Left renal pelvis (tissue), 4 donors: ENCODE measurements at places on chromosomes 7 and 10.

- DNase-seq, result no peak
These were observed 142.6 kb upstream of the RHEB start for GRCh38 chr7:151662251-151662826.

- no peak for DNase-seq
These were observed at the start of gene COBL for GRCh38 chr7:51316666-51317581. COBL (minus strand) TSS chr7:51316809; CDS start chr7:51316633, 176 bp downstream.

DNA sequence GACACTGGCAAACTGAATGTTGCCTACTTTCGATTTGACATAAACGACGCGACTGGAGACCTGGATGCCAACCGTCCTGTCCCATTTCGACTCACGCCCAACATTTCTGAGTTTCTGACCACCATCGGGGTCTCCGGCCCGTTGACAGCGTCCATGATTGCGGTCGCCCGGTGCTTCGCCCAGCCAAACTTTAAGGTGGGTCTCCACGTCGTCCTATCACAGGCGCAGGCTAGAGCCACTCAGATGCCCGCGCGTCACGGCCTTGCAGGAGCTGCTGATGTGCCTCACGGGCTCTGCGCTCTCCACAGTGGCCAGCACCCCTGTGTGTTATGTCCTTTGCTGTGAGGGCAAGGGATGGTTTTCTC lies 132.6 kb downstream of the SMURF1 start:
- DNase-seq, result no peak

DNA sequence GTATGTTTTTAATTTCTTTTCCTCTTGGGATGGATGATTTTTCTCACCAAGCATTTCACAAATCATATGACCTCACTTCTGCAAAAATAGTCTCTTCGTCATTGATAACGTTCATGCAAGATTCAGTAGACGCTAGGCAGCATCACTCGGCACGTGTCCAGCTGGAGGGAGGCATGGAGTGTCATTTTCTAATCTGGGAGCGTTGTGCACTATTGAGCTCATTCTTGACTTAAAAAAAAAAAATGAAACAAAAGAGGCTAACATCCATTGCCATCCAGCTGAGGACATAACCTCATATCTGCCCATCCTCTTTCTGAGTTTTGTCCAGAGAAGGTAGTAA lies 56.2 kb downstream of the COL17A1 start:
- DNase-seq, result no peak

- no peak for DNase-seq
These were observed 411 bp upstream of the SNX10 start for GRCh38 chr7:26291251-26291650.

DNA sequence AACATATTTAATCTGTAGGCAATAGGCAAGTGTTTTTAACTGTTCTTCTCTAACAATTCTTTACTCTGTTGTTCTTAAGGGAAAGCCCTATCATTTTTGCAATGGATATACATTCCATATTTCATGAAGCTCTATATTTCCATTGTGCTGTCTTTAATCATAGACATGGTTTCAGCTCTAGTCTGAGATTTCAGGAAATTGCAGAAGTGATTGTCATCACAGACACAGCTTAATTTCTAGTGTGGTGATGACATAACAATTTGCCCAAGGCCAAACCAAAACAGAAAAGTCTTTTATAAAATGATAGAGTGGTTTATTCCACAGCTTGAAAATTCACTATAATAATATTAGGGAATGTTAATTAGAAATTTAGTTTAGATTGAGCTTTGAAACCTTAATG lies 494.1 kb upstream of the SEMA3A start:
- DNase-seq, result no peak

DNA sequence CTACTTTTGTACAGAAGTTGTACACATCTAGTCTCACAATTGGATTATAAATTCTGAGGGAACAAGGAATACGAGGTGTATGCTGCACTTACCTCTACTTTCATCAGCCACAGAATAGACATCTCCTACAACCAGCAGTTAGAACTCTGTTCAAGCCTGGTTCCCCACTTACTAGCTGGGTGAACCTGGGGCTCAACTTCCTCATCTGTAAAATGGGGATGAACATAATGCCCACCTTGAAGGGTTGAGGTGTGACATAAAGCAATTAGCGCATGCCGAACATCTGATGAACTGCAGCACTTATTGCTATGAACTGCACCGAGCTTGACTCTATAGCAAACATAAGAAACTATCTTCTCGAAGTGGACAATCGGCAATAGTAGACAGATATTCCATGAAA lies 25.3 kb downstream of the XPNPEP1 start:
- no peak for DNase-seq

GRCh38 chr7:155418941-155419755 lies 38.8 kb upstream of the EN2 start:
- no peak for DNase-seq

- peak; percentile 86 for DNase-seq
These were observed at the start of gene POR for GRCh38 chr7:75914655-75915415. POR (plus strand) TSS chr7:75915155; CDS start chr7:75954002, 38,847 bp downstream.

DNA sequence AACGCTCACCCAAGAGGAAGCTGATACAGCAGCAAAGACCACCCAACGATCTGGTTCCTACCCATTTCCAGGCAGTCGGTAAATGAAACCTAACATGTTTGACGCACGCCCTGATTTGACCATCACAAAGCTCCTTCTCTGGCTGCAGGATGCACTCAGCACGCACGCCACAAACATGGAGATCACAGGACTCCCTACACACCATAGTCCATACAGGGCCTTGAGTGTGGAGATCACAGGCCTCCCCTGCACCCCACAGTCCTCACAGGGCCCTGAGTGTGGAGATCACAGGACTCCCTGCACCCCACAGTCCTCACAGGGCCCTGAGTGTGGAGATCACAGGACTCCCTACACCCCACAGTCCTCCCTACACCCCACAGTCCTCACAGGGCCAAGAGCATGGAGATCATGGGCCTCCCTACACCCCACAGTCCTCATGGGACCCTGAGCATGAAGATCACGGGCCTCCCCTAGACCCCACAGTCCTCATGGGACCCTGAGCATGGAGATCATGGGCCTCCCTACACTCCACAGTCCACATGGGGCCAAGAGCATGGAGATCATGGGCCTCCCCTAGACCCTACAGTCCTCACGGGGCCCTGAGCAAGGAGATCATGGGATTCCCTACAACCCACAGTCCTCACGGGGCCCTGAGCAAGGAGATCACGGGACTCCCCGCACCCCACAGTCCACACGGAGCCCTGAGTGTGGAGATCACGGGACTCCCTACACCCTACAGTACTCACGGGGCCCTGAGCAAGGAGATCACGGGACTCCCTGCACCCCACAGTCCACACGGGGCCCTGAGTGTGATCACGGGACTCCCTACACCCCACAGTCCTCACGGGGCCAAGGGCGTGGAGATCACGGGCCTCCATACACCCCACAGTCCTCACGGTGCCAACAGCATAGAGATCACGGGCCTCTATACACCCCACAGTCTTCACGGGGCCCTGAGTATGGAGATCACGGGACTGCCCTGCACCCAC lies 409.2 kb downstream of the DNAJB6 start:
- DNase-seq, result no peak

- DNase-seq, result no peak
These were observed 17.3 kb downstream of the NFE2L3 start for GRCh38 chr7:26169271-26169670.

- no peak for DNase-seq
These were observed 456 bp upstream of the ACHE start for GRCh38 chr7:100895956-100896731.

DNA sequence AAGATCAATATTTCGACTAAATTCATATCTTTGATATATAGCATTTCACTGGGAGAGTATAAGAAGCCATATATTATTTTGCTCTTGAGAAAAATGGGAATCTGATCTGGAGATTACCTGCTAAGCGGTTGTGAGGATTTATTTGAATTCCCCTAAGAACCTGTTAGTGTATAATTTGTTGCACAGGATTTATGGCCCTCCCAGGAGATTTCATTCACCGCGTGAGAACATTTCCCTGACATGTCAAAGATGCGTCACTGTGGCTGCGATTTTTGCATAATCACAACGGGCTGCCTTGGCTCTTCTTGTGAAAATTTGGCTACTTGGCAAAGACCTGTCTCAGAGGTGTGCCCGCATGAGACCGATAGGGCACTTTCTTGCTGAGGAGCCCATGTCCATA lies 184.7 kb upstream of the PFKP start:
- DNase-seq, result no peak

DNA sequence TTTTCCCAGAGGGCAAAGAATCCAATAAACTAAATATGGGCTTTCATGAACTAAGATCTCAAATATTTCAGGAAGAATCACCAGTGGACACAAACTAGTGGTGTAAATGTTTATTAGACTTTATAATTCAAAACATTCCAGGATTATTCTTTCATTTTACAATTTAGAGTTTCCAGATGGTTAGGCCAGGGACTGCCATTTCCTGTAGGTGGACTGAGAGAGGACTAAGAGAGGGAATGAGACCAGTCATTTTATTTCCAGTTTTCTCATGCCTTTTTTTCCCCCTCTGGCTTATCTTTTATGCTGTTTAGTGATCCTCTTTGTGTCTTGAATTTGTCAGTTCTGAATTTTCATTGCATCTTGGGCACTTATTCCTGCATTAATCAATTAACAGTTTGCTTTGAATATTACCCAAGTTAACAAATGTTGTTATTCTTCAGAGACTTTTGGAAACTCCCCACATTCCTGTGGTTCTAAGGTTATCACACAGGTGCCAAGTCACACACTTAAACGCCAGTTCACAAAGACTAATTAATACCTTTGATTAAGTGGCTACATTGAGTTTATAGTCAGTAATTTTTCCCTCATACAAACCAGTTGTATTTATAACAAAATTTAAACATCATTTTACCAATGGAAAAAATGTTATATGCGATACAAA lies 12.3 kb downstream of the CISD1 start:
- DNase-seq, result no peak

DNA sequence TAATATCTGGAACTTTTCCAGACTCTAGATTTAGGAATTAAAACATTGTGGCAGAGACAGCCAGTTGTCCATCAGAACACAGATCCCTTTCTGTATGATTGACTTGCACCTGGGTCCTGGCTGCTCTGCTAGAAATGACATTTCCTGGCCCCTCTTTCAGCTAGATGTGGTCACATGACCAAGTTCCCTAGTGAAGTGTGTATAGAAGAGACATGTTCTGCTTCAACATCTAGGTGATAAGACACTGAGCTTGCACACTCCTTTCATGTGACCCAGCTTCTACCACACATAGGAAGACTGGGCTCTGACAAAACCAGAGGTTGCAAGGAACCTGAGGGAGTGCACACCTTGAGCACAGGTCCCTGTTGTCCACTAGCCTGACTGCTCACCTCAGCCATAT lies 22.8 kb upstream of the DYNC1I1 start:
- no peak for DNase-seq

DNA sequence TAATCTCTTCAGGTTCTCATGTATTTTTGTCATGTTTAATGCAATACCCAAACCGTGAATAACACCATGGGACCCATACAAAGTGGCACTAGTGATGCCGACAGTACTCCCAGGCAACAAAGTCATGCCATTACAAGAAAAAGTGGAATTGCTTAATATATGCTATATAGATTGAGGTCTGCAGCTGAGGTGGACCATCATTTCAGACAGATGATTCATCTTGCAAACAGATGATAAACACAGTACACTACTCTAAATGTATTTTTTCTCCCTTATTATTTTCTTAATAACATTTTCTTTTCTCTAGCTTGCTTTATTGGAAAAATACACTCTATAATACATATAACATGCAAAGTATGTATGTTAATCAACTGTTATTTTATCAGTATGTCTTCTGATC lies 14.6 kb upstream of the PCDH15 start:
- DNase-seq, result no peak

DNA sequence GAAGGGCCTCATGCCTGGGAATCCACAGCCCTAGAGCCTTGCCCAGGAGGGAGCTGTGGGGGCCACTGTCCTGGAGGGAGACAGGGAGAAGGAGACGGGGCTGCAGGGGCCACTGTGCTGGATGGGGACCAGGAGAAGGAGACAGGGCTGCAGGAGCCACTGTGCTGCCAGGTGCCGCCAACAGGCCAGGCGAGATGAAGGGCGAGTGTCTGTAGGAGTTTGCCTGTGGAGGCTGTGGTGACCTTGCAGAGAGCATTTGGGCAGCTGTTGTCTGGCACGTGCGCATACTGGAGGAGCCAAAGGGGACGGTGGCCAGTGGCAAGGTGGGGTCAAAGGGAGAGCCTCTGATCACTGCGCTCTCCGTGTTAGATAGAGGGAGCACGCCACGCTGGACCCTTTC lies 79.2 kb downstream of the NKX6-2 start:
- no peak for DNase-seq

DNA sequence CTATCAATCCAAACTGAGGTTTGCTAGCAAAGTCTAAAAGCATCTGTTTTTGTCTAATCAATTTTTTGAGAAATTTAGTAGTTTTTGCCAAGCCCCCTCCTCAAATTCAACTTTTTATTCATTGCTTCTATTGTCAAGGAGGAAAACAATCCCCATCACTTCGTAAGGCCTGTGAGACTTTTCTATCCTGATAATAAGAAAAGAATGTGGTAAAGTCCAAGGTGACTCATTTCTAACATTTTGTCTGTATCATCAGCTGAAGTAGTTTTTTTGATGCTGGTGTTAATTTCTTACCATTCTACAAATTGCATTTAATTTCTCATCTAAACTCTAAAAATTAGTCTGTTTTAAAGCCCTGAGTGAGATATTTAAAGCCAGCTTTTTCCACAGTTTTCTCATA lies 11.7 kb downstream of the ANK3 start:
- DNase-seq, result no peak

GRCh38 chr10:102468683-102469082 lies 17.3 kb upstream of the C10orf95 start:
- DNase-seq, result no peak

- DNase-seq, result no peak
These were observed 12.4 kb downstream of the CAMK2B start for GRCh38 chr7:44313016-44313415.

GRCh38 chr10:76398043-76398710 lies 966.8 kb downstream of the LRMDA start:
- no peak for DNase-seq

DNA sequence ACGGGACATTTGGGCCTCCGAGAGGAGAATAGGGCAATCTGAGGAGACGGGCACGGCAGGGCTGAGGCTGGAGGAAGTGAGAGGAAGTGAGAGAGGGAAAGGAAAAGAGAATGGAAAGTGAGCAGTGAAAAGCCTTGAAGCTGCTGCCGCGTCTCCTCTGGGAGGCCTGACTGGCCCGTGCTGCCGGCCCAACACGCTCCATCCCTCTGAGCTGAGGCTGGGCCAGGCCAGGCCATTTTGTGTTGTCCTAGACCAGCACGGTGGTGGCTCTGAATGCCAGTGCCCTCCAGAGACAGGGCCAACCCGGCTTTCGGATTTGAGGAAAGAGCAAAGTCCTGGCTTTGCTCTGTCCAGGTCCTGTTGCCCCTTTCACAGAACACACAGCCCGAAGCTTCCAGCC lies 361.1 kb upstream of the SHH start:
- DNase-seq, result no peak

GRCh38 chr7:112144284-112145059 lies 61.7 kb downstream of the DOCK4 start:
- no peak for DNase-seq
